ENCODE measurements at places on chromosomes 6 and 20. TPM values are rescaled to one million over a fixed set of nuclear protein-coding genes. Genes with fewer than 3 reads are reported as not detected.

DNA sequence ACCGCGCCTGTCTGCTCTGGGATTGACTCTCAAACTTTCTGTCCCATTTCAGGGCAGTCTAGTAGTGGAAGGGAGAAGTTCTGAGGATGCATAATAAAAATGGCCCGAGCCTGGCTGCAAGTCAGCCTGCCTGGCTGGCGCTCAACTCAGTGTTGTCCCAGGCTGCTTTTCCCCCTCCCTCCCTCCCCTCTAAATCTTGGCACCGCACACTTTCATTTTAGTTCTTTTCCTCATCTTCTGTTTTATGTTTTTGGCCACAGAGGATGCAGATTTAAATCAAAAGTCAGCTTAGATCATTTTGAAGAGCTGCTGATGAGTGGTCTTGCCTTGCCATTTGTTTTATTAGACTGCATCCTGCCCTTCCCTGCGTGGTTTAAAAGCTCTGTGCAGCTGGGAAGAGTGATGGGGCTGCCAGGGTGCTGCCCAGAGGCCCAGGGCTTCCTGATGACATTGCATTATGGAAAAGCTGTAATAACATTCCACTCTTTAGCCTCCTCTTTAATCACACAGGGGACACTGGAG lies 6.5 kb upstream of the UQCC2 start:
- no peak for DNase-seq

DNA sequence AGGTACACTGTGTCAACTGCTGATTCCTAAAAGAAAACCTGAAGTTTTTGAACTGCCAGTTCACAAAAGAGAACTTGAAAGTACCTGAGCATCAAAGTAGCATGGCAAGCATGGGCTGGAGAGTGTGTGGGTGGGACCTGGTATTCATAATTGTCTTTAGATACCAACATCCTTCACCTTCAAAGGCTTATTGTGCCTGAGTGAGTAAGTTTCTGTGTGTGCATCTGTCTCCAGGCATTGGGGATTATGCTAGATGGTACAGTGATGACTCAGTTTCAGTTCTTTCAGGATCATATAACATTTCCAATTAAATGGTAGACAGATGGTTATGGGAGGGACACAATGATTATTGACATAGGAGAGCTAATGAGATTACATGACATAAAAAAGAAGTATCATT lies 238.5 kb downstream of the ZFAND3 start:
- peak; percentile 61 for DNase-seq

DNA sequence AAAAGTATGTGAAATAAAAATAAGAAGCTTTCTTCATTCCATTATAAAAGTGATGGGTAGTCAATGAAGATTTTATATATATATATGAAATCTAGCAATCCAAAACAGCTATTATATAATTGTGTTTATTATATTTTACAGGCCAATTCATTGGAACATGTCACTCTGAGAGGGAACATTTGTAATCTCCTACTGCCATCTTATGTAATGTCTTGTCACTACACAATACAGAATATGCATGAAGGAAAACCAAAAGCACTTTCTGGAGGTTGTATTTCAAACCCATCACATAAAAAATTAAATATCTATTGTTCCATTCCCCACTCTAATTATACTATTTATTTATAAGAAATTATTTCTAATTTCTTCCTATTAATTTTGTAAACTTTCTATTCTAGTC lies 31.5 kb upstream of the IRAK1BP1 start:
- peak; percentile 17 for DNase-seq

GRCh38 chr6:166512567-166512966 lies 73.9 kb downstream of the RAMACL start:
- DNase-seq = no peak

DNA sequence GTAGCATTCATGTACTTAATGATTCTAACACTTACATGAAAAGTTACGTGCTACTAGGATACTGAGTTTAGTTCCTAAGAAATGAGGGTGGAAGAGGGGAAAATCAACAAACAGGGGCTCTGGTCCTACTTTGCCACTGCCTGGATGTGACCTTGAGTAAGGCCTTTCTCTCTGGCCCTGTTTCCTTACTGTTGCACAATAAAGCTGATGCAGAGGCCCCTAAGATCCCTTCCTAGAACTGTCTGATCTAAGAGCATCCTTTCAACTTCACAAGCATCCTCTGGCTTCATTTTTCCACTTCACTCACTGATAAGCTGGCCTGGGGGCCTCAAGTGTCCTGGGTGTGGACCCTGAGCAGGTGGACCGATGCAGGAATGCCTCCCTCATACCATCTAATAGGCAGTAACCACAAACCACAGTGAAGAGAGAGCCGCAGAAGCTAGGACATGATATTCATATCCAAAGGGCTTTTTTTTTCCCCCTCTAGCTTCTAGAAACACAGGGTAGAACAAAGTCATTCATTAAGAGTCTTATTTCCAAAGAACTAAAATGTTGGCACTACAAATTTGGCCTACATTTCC lies 21.6 kb downstream of the FKBP1A start:
- DNase-seq = peak; percentile 62

- DNase-seq = peak; percentile 37
Measured at GRCh38 chr20:17735959-17736621, 36.3 kb downstream of the BANF2 start.

Gene ZBTB24
- total RNA-seq = 7.9 TPM

Gene DEFB132
- total RNA-seq = not detected

Gene ARG1
- not detected for total RNA-seq

Measured in RPMI7951 (cell line).